ENCODE measurements at places on chromosomes 7 and 10.

DNA sequence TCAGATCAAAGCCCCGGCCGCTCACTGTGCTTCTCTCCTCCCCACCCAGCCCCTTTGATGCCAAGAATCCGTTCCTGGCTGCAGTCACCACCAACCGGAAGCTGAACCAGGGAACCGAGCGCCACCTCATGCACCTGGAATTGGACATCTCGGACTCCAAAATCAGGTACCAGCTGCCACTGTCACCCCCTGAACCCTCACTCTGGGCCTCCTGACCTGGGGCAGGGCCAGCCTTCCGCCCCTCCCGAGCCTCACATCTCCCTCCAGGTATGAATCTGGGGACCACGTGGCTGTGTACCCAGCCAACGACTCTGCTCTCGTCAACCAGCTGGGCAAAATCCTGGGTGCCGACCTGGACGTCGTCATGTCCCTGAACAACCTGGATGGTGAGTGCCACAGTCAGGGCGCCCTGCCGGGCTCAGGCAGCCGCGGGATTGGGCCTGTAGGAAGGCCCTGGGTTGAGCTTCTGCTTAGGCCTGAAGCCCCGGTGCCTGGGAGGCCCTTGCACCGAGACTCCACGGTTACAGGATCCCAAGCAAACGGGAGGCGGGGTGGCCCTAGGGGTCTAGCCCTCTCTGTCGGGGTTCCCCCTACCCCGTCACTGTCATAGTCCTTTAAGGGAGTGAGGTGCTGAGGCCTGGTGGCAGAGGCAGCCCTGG is 10.8 kb downstream of the TMEM120A start:
- DNase-seq, result no peak

DNA sequence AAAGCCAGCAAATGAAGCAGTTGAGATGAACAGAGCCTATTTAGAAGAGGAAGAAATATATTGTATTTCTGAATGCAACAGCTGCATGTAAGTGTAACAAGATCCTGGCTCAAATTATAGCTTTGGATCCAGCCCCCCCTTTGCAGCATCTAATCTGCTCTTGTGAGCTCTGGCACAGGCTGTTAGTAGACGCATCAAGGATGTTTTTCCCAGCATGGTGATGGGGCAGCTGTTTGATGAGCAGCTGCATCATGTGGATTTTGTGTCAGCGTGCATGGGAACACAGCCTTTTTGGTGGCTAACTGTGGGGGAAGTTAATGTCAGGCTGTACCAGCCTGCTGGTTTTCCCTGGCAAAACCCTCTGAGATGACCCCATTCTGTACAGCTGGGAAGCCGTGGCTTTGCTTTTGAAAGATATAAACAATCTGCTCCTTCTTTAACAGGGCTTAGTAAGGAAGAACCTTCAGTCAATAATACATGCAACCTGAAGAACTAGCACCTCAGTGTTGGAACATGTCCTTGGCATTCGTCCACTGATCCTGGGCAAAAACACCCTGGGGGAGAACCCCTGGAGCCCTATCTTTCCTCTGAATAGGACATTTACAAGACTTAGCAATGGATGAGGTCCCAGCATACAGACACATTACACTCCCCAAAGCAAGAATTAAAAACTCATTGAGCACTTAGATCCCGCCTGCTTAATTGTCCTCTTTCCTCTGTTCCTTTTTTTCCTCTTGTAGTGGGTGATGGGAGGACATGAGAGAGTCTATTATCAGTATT is 70.6 kb downstream of the NPS start:
- no peak for DNase-seq

DNA sequence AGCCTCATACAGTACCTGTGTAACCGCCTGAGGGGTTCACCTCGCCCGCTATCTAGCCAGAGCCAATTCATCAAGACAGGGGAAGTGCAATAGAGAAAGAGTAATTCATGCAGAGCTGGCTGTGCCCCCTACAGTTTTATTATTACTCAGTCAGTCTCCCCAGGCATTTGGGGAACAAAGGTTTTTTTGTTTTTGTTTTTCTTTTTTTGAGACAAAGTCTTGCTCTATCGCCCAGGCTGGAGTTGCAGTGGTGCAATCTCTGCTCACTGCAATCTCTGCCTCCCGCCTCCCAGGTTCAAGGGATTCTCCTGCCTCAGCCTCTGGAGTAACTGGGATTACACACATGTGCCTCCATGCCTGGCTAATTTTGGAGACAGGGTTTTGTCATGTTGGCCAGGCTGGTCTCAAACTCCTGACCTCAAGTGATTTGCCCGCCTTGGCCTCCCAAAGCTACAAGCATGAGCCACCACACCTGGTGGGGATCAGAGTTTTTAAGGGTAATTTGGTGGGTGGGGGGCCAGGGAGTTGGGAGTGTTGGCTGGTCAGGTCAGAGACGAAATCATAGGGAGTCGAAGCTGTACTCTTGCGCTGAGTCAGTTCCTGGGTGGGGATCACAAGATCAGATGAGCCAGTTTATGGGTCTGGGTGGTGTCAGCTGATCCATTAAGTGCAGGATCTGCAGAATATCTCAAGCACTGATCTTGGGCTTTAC is 116.5 kb downstream of the MARCHF5 start:
- no peak for DNase-seq

- no peak for DNase-seq
Observed at GRCh38 chr7:106795877-106796231, 69.2 kb upstream of the PIK3CG start.

- DNase-seq, result no peak
Observed at GRCh38 chr10:43252783-43253341, 14.0 kb downstream of the RASGEF1A start.

- DNase-seq, result no peak
Observed at GRCh38 chr10:131444862-131445461, 133.4 kb upstream of the TCERG1L start.

GRCh38 chr10:101224910-101225823 is 4.1 kb downstream of the LBX1 start:
- DNase-seq, result no peak
